ENCODE measurements at places on chromosomes 3 and 15. TPM values are rescaled to one million over a fixed set of nuclear protein-coding genes. Genes with fewer than 3 reads are reported as not detected.

DNA sequence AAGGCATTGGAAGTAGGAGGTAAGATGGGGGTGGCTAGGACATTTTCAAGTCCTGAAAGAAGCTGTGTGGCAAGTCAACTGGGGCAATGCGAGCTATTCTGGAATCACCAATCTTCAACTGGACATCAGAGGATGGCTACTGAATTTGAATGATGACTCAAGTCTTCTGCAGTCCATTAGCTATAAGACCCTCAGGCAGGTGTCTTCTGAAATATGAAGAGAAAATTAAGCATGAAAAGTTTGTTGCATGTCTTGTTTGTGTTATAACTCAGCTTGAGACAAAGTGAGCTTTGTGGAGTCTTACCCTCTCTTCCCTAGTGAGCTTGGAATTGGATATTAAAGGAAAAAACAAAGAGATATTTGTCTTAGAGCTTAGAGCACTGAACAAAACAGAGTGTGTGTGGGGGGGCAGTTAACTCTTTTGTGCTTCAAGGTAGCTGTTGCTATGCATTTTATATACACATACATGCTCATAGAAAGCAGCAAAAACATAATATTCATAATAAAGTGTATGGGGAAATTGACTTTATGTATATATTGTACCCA lies 979.1 kb downstream of the MCTP2 start:
- no peak for DNase-seq

GRCh38 chr3:194731506-194732073 lies 45.9 kb downstream of the FAM43A start:
- no peak for DNase-seq

DNA sequence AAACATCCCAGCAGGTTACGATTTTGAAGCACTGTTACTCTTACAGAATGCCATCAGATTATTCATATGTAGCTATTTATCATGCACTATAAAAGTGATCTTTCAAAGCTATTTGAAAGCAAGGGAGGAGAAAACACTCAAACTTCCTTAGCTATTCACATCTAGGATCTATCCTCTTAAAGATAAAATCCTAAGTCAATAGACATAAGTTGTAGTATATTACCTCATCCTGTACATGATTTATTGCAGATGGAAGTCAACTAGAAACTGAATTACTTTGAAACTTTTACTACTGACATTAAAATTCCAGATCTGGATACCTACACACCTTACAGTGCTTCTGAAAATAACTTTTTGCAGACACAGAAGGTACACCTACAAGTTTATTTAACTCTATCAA lies 197.2 kb downstream of the MEIS2 start:
- no peak for DNase-seq

DNA sequence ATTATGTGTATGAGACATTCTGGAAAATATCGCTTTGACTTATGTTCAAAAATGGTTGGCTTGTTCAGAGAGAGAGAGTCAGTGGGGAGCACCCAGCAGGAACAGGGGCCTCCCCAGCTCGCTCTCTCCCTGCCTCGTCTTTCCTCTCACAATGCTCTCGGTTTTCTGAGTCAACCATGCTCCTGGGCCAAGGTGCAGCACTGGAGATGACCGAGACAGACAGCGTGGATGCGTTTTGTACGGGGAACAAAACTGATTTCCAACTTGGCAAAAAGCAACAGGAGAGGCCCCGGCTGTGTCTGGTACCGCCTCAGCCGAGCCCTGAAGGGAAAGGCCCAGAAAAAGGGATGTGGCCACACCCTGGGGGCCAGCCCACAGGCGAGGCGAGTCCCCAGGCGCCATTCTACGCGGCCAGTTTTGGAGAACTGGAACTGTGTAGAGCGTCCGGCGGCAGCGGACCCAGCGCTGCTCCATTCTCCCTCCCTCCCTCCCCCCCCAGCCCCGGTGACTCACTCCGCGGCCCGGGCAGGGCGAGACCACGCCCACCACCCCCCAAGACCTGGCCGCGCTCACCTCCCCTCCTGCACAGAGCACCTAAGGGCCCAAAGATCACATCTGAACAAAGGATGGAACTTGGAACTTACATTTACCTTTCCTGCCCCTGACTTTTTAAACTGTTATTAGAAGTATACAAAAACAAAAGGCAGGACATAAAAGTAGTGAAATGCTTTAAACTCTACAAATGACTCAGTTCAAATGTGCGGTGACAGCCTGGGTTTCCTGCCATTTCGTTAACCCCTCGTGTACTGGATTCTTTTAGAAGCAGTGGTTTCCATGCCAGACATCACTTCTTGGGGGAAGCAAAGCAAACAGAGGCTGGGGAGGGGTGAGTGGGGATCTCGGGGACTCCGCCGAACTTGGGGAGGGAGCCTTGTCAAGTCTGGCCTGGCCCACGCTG lies 12.7 kb downstream of the ATP10A start:
- DNase-seq, result peak; percentile 74

GRCh38 chr3:40465111-40465407 lies 7.9 kb downstream of the RPL14 start:
- DNase-seq, result no peak

- no peak for DNase-seq
Observed at GRCh38 chr3:117455782-117456181, 746.2 kb downstream of the TUSC7 start.

GRCh38 chr15:79916502-79917132 lies 19.8 kb upstream of the MTHFS start:
- no peak for DNase-seq

- no peak for DNase-seq
Observed at GRCh38 chr3:94716326-94717018, 653.6 kb downstream of the NSUN3 start.

DNA sequence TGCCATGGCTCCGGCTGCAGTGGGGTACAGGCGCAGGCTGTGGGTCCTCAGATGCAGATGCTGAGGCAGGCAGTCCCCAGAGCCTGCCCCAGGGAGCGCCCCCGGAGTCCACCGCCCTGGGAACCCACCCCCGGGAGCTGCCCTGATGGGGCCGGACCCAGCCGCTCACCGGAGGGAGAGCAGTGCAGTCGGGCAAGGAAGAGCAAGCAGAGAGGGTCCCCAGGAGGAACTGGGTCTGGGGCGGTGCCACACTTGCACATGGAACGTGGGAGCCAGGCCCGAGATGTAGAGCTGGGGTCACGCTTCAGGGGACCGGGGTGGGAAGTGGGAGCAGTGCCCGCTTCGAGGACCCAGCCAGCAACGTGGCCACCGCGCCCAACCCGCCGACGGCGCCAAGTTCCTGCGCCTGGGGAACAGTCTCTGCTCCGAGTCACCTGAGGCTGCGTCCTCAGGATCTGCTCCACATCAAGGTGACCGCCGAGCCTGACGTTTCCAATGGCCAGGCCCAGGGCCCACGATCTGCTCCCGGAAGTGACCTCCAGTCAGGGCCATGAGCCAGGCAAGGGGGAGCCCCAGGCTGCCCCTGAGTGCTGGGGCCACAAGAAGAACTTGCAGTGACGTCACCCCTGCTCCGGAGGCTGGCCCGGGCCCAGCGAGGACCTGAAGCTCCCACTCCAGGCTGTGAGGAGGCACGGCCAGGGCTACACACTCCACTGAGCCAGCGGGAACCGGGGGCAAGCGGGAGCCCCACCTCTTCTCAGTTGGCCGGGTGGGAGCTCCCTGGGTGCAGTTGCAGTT lies 27.0 kb upstream of the TFG start:
- no peak for DNase-seq

HACD3 gene
- total RNA-seq, result 46.5 TPM

DNA sequence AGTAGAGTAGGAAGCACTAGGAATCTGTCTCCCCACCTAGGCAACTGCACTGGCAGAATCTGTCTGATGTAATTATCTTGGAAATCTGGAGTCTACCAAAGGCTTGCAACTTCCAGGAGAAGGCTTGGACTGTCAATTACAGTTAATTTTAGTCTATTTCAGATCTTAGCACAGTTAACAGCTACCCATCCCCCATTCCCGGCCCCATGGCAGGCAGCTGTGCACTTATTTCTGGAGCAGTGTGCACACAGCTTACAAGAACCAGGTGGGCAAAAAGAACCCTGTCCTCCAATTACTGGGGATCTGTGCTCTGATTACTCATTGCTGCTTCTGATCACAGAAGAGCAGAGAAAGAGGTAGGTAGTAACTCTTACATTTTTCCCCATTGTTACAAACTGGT lies 12.3 kb upstream of the CDAN1 start:
- DNase-seq, result no peak

DNA sequence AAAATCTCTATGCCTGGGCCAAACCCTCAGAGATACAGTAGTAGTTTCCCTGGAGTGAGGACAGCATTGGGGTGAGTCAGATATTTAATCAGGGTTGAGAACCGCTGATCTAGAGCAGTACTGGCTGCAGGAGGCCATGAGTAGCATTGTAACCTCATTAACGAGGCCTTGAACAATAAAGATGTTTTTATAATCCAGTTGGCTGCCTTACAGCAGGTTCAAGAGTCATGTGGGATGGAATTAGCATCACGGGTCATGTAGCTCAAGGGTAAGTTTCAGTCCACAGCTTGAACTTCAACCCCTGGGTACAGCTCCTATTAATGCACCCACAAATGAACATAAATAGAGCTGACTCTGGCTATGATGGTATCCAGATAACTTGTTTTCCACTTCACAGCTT lies 5.1 kb downstream of the HPS3 start:
- no peak for DNase-seq

DNA sequence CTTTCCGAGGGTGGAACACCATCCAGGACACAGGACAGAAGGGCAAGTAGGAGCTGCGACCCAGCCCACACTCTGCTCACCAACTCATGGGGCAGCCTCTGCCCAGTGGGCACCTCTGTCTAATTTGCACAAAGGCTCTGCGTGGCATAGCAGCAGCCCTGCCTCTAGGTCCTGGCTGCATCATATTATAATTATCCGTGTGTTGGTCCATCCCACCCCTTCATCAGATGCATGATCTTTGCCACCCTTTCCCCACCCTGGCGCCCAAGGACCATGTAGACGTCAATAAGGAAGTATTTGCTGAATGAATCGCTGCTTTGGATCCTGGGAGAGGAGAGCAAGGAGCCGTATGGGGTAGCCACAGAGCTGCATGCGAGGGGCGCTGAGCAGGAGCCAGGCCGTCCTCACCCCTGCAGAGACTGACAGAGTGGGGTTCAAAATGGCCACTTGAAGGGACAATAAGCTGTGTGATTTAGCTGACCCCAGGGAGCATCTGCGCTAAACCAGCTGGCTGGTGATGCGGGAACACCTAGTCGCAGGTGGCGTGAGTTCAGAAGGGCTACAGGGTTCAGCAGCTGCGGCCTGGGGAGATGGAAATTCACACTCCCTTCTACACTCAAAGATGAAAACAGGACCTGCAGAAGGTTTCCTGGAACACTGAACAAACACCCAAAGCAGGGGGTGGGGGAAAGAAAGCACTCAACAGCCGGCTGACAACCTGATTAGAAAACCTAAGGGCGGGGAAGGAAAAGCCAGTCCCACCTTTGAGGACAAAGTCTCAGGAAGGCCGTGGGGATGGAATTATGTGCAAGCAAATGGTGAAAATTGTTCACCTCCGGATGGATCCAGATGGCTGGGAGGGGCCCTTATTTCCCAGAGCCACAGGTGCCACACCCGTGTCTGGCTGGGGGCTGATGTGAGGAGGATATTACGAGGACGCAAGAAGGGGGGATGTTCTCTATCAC lies 6.4 kb downstream of the MGLL start:
- DNase-seq, result no peak

DNA sequence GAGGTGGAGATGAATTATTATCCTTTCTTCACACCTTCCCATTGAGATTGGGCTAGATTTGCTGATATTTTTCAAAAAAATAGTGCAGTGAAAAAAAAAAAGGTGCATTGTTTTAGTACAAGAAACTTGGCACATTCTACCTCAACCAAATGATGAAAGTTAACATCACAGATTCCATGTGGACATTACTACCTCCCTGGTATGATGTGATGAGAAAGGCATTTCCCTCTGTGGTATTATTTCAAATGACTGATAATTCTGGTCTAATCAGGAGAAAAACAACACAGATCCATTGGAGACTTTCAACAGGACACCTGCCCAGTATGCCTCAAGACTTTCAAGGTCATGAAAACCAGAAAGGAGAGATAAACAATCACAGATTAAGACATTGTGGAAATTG lies 313.4 kb downstream of the BCHE start:
- no peak for DNase-seq

C2CD4A gene
- 0.12 TPM for total RNA-seq

KNL1 gene
- 24.5 TPM for total RNA-seq

DNA sequence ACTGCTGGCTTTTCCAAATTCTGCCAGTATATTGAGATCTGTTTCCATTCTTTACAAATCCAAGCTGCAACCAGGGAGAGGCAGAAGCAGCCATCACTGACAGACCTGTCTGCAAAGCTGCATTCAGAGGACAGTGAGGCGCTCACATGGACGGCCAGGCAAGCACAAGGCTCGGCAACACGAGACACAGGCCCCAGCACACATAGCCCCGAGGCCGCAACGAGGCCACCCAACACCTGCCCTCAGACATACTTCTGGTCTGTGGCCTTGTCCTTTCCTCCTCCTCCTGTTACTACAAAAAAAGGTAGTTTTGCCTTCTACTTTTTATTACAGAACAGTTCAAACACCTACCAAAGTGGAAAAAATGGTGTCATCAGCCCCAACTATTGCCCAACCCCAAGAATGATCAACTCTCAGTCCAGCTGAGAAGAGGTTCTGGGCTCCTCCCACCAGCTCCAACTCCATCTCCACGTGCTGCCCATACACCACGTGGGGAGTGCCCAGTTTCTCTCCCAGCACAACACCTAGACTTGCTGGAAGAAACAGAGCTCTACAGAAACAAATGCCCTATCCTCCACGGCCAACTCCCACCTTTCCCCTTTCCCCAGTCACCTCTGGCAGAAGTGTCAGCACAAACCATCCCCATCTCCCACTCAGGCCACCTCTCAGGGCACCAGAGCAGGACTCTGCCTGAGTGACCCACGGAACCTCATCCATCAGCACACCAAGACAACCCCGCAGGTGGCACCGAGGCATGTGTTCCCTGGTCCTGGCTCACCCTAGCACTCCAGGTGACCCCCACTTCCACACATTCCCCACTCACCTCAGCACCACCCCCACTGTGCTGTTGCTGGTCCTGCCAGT lies 7.4 kb downstream of the ZXDC start:
- no peak for DNase-seq

GRCh38 chr3:137767538-137768360 lies 3.6 kb downstream of the SOX14 start:
- DNase-seq, result no peak

DYNLT2B gene
- 8.1 TPM for total RNA-seq

OR5K3 gene
- not detected for total RNA-seq

- no peak for DNase-seq
Observed at GRCh38 chr15:56763141-56763895, 30.0 kb upstream of the ZNF280D start.

- no peak for DNase-seq
Observed at GRCh38 chr3:146326875-146327543, 76.1 kb upstream of the PLSCR4 start.

SLC2A2 gene
- not detected for total RNA-seq

- DNase-seq, result no peak
Observed at GRCh38 chr3:94234177-94234788, 171.4 kb downstream of the NSUN3 start.

- no peak for DNase-seq
Observed at GRCh38 chr3:84905556-84905920, 53.3 kb upstream of the CADM2 start.

DNA sequence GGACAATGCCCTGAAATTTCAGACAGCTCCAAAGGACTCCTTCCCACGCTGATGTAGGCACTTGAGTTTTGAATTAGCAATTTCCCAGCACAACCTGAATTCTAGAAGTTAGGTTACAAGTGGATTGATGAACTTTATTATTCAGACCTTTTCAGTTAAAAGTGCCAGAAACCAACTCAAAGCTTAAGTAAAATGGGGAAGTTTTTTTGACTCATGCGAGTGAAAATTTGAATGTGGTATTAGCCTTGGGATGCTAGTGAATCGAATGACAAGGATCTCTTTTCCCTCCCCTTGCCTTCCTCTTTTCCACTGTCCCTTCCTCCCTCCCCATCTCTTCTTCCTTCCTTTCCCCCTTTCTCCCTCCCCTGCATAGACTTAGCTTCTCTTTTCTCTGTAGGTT lies 295.1 kb upstream of the PROK2 start:
- DNase-seq, result no peak

PRR20G gene
- not detected for total RNA-seq

Measured in activated naive CD8-positive, alpha-beta T cell treated with anti-CD3 and anti-CD28 coated beads for 36 hours (primary cell).